ENCODE measurements at places on chromosomes 6 and 20.
A peak's percentile ranks its signal among the peaks of the same experiment; 100 is the strongest.

- DNase-seq = peak; percentile 25
Measured at GRCh38 chr6:14791526-14791925, 454.3 kb upstream of the JARID2 start.

DNA sequence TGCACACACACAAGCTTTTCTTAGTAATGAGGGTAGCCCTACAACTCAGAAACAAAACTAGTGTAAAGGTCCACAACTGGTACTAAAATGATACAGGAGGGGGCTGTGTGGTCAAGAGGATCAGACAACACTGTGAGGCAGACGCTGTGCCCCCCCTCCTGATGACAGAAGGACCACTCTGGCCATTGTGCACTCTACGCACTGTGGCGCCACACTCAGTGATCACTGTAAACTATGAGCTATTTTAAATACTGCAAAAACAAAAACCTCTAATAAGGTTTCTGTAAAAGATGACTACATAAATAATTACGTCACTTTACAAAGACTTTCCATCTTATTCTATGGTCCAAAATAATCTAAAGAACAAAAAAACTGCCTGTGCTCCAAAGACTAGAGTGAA lies 96.1 kb downstream of the SLC23A2 start:
- no peak for DNase-seq

GRCh38 chr6:98769546-98769945 lies 64.8 kb upstream of the POU3F2 start:
- peak; percentile 30 for DNase-seq

DNA sequence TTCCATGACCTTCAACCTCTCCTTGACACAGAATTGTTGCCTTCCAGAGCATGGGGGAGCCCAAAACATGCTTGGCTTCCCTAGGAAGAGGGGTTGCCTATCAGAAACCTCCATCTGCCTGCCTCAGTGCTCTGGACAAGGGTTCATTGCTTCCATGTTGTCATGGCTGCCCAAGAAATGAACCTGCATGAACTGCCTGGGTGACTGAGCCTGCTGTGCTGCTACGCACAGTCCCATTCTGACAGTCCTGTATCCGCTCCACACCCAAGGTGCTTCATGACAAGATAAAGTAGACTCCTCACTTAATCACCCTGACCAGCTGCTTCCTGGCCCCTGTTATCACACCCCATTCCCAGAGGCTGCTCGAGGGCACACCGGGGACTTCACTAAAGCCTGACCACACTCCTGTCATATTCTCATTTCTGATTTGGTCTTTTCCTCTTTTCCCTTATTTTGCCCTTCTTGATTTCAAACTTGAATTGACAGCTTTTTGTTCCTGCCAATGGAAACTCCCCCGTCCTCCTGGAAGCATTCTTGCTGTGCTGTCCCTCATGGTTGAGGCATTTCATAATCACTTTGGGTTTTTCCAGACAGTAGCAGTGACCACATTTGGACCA lies 31.9 kb downstream of the GMPR start:
- peak; percentile 15 for DNase-seq

DNA sequence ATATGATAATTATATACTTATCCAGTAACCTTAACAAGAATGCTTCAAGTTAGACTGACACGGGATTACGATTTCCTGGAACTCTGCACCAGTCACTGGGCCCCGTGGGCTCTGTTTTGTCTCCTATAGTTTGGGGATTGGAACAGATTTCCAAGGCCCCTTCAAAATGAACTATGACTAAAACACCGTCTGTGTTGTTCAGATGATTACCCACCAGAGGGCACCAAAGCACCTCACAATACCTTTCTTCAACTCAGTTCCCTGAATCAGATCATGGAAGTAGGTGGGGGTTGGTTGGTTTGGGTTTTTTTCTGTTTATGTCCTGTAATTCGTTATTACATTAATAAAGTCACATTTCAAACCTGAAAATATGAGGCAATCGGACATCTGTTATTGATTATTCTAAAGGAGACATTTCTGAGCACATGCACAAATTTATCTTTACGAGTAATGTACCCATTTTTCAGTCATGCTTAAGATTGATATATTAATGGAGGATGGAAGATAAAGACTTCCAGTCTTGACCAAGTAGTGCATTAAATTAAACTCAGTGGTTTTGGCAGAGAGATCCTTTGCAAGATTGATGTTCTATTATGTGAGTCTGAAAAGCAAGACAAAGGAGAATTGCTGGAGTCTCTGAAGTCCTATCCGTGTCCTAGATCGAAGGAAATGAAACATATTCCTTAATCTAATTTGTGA lies 112.0 kb upstream of the COL21A1 start:
- DNase-seq = peak; percentile 89

GRCh38 chr6:20186981-20187380 lies 25.3 kb downstream of the MBOAT1 start:
- peak; percentile 57 for DNase-seq

Measured in trophoblast cell (in vitro differentiated cells and primary cell).